ENCODE measurements at places on chromosomes 12 and 14.
A peak's percentile ranks its signal among the peaks of the same experiment; 100 is the strongest.

GRCh38 chr14:72701605-72702004 lies 192.3 kb downstream of the DPF3 start:
- DNase-seq, result peak; percentile 87

DNA sequence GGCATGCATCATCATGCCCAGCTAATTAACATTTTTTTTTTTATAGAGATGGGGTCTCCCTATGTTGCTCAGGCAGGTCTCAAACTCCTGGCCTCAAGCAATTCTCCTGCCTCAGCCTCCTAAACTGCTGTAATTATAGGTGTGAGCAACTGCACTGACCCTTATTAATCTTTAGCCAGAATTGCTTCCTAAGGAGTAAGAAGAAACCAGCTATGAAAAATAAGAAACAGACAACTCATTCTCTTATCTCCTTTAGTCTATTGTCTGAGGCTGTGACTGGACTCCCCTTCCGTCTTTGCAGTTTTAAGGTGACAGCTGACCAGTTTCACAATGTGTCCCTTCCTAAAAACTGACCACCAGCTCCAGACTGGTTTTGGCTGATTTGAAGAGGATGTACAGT lies 52.4 kb downstream of the EMP1 start:
- DNase-seq, result no peak

- peak; percentile 95 for DNase-seq
Measured at GRCh38 chr14:54805445-54806322, 96.9 kb downstream of the GCH1 start.

- no peak for DNase-seq
Measured at GRCh38 chr14:105882626-105883025, 356.2 kb downstream of the TMEM121 start.

DNA sequence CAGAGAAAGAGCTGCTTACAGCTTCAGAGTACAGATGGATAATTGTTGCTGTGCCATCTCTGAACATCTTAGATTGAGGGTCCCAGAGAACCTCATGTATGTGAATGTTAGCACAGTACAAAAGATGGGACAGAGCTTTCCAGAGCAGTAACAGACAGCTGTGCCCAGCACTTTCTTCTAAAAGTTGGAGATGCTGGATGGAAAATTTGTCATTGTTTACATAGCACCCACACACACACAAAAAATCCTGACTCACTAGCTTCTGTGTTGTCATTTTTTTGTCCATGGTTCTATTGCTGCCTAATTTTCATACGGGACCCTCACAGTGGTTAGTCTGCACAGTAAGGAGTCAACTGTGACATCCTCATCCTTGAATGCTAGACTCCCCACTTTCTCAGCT lies 374.7 kb downstream of the DIO2 start:
- DNase-seq, result no peak

DNA sequence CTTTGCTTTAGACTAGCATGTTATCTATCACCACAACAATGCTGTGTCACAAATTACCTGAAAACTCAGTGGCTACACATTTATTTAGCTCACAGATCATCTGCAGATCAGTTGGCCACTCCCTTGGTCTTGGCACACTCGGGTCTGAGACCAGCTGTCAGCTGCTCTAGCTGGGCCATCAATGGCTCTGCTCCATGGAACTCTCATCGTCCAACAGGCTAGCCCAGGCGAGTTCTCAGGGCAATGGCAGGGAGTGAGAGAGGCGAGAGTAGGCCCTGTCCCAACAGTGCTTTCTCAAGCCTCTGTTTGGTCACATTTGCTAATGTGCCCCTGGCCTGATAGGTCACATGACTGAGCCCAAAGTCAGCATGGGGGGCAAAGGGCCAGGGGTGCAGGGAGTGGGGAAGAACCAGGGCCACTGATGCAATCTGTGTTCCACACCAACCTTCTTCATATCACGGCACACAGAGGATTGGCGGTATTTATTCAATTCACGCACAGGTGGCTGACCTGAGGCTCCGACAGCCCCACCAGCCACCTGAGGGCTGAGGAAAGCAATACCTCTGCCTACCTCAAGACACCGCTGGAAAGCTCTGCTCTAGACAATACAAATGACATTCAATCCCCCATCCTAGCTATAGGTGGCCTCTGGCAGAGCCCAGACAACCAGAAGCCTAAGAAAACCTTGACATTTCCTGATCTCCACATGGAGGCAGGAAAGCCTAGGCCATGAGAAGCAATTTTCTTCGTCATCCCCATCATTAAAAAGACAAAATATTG lies 82.5 kb downstream of the NT5DC3 start:
- no peak for DNase-seq

DNA sequence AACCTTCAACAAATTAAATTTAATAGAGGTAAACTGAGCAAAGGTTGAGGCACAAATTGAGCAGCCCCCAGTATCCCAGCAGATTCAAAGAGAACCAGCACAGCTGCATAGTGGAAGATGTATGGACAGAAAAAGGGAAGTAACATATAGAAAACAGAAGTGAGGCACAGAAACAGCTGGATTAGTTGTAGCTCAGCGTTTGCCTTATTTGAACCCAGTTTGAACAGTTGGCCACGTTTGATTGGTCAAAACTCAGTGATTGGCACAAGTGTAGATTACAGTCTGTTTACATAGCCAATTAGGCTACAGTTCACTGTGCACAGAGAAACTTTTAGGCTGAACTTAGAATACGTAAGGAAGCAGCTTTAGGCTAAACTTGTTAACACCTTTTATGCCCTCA lies 315.5 kb downstream of the RMST start:
- no peak for DNase-seq

DNA sequence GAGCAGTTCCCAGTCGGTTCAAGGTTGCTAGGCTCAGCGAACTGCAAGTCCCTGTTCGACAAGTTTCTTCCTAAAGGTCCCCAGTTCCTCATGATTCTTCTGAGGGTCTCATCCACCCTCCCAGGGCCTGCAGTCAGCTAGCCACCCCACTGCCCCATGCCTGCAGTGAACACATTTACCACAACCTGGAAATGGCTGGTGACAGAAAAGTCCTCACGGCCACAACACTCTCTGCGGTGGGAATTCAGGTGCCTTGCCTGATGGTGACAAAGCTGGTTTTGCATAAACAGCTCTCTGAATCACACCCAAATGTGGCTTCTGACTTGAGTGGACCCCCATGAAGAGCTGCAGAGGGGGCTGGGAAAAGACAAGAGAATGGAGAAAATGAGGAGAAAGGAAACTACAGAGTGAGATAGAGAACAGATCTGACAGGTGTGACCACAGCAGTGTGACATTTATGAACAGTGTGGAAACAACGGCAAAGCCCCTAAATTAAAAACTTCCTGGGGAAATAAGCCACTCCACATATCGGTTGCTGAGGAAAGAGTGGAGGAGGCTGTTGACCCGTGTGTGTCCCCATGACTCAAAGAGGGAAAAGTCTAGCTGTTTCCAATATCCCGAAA lies 1.3 kb upstream of the CD27 start:
- no peak for DNase-seq

DNA sequence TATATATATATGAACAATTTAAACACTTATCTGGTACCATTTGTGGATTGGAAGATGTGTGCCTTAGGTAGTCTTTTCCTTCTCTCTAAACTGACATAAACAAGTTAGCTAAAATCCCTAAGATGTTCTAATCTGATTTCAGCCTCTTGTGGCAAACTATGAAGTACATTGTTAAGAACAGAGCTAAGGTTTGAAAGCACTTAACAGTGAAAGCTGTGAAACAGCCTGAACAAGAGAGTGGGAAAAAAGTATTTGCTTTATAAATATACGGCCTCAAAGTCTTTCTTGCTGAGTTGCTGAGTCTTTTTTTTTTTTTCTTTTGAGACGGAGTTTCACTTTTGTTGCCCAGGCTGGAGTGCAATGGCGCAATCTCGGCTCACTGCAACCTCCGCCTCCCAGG lies 53.7 kb upstream of the PELI2 start:
- no peak for DNase-seq

- no peak for DNase-seq
Measured at GRCh38 chr14:74973905-74974363, 18.5 kb upstream of the PGF start.

DNA sequence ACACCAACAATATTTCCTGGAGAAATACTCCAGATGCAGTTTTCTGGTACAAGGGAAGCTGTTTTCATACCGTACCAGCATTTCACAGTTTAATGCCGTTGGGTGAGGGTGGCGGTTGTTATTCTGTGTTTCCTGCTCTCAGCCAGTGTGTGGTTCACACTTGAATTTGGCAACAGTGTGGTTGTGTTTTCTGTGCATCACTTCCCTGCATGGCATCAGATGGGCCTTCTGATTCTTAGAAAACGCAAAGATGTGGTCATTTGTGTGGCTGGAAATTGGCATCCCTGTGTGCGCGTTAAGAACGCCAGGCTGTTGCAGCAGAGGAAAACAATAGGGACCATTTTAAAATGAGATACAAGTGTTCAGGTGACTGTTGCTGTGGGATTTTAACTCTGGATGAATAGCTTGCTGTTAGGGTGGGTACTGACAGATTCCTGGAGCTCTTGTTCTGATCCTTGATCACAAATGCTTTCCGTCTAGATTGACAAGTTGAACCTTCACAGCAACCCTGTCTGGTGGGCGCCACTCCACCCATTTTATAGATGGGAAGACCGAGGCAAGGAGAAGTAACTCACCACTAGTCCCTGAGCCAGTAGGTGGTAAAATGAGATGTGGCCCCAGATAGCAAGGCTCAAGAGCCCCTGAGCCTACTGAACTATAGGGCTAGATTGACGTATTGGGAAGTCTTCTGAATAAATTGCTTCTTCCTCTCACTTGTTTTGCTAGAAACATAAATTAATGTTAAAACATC lies 231.2 kb downstream of the CHST11 start:
- peak; percentile 38 for DNase-seq

GRCh38 chr14:22998329-22999012 lies 11.5 kb downstream of the C14orf93 start:
- no peak for DNase-seq

- no peak for DNase-seq
Measured at GRCh38 chr12:58564721-58565120, 355.6 kb downstream of the LRIG3 start.

- DNase-seq, result peak; percentile 51
Measured at GRCh38 chr12:108773798-108774788, 42.8 kb upstream of the CORO1C start.
